MCF 10A (cell line): ENCODE measurements at places on chromosomes 1 and 21. TPM values are rescaled to one million over a fixed set of nuclear protein-coding genes. Genes with fewer than 3 reads are reported as not detected.

Gene SPATA17
- total RNA-seq: 4.5 and 11.0 TPM in 2 replicates

- no peaks in the 10 kb centered on the region for H3K4me1 ChIP-seq
- H3K36me3 ChIP-seq: no peaks in the 10 kb centered on the region
- peak; percentile 51 for DNase-seq
- H3K27ac ChIP-seq: no peak overlapping the region
Observed at GRCh38 chr1:230794431-230794830, 47.2 kb downstream of the CAPN9 start.

GRCh38 chr21:15140321-15141019, 75.7 kb upstream of the NRIP1 start:
- no peaks in the 10 kb centered on the region for H3K36me3 ChIP-seq
- no peak overlapping the region for H3K27ac ChIP-seq
- no peak for DNase-seq
- peaks cover 21% of the 10 kb centered on the region for H3K27me3 ChIP-seq
- no peaks in the 10 kb centered on the region for H3K4me1 ChIP-seq
- H3K4me3 ChIP-seq: no peak overlapping the region

DNA sequence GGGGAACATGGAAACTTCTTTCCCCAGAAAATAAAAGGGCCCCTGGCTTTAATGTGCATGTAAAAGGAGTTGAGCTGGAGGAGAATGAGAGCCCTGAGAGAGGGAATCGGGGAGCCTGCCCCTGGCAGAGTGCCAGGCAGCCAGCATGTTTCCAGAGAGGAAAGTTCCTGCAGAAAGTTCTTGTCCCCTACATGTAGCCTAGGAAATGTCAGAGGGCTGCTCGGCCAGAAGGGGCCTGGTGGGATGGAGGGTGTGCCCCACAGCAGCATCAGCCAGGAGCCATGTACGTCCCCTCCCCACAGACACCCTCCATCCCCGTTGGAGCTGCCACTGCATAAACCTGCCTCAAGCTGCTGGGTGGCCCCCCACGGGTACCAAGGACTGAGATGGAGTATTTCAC, 5.4 kb upstream of the PRELP start:
- H3K4me1 ChIP-seq: no peaks in the 10 kb centered on the region
- H3K36me3 ChIP-seq: no peaks in the 10 kb centered on the region
- no peak overlapping the region for H3K4me3 ChIP-seq
- no peak overlapping the region for H3K27ac ChIP-seq
- peaks cover 30% of the 10 kb centered on the region for H3K27me3 ChIP-seq

DNA sequence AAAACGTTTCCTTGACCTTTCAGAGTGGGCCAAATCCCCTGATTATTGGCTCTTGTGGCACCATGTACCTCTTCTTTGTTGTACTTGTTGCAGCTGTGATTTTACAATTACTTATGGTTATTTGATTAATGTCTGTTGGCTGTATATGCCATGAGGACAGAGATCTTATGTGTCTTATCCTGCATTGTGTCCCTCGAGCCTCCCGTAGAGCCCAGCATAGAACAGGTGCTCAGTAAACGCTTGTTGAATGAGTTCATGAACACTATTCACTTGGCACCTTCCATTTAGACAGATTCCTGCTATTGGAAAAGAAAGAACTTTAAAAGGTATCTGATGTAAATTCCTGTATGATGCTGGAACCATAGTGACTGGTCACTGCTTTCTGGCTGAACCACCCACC, 48.4 kb downstream of the PGM1 start:
- no peaks in the 10 kb centered on the region for H3K27me3 ChIP-seq
- no peak for DNase-seq
- no peak overlapping the region for H3K4me3 ChIP-seq
- no peaks in the 10 kb centered on the region for H3K4me1 ChIP-seq
- H3K36me3 ChIP-seq: peaks cover 67% of the 10 kb centered on the region
- no peak overlapping the region for H3K27ac ChIP-seq

GRCh38 chr1:193806079-193807048, 620.0 kb upstream of the B3GALT2 start:
- DNase-seq: no peak
- no peak overlapping the region for H3K4me3 ChIP-seq
- H3K27ac ChIP-seq: no peak overlapping the region
- no peaks in the 10 kb centered on the region for H3K36me3 ChIP-seq
- H3K4me1 ChIP-seq: no peaks in the 10 kb centered on the region
- H3K27me3 ChIP-seq: no peaks in the 10 kb centered on the region

DNA sequence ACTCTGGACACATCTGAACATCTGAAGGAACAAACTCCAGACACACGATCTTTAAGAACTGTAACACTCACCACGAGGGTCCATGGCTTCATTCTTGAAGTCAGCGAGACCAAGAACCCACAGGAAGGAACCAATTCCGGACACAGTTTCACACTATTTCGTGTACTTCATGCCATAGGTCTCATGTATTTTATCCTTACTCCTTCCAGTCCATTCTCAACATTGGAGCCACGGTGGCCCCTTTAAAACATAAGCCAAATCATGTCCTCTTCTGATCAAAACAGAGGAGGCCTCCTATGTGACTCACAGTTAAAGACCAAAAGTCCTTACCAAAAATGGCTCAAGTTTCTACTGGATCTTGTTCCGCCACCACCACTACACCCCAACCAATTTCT, 29.8 kb upstream of the RCOR3 start:
- no peak overlapping the region for H3K27ac ChIP-seq
- H3K4me3 ChIP-seq: no peak overlapping the region
- H3K27me3 ChIP-seq: no peaks in the 10 kb centered on the region
- no peak for DNase-seq
- H3K4me1 ChIP-seq: no peaks in the 10 kb centered on the region
- peaks cover 4% of the 10 kb centered on the region for H3K36me3 ChIP-seq

- DNase-seq: peak; percentile 90
- H3K4me3 ChIP-seq: peak overlapping the region; percentile 86
- peak overlapping the region; percentile 98 for H3K27ac ChIP-seq
- peaks cover 19% of the 10 kb centered on the region for H3K36me3 ChIP-seq
- peaks cover 36% of the 10 kb centered on the region for H3K4me1 ChIP-seq
Observed at GRCh38 chr1:227315629-227316346, 2.5 kb downstream of the CDC42BPA start.
